Hematopoietic multipotent progenitor cell treated with erythropoietin and hydrocortisone succinate and interleukin-3 and kit ligand, for 4 days (in vitro differentiated cells): ENCODE measurements at places on chromosomes 7 and 10.
A peak's percentile ranks its signal among the peaks of the same experiment; 100 is the strongest.

GRCh38 chr10:34723750-34724149 lies 91.3 kb downstream of the PARD3 start:
- DNase-seq, result peak; percentile 49

GRCh38 chr7:81002421-81002820 lies 83.6 kb upstream of the SEMA3C start:
- DNase-seq, result no peak

DNA sequence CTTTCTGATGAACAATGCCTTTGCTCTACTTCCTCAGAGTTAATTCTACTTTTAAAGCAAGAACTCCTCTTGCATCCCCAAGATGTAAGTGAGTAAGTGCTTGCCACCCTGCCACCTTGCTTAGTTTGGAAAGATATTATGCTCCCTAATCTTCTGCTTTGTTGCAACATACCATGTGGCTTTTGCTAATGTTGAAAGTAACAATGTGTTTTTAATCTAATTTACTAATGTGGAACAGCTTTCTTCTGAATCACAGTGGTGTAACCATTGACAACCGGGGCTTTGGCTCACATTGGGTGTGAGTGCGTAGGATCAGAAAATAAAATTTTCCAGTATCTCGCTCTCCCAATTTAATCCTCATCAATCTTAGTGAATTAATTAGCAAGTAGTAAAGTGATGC lies 254.1 kb upstream of the PTER start:
- no peak for DNase-seq

DNA sequence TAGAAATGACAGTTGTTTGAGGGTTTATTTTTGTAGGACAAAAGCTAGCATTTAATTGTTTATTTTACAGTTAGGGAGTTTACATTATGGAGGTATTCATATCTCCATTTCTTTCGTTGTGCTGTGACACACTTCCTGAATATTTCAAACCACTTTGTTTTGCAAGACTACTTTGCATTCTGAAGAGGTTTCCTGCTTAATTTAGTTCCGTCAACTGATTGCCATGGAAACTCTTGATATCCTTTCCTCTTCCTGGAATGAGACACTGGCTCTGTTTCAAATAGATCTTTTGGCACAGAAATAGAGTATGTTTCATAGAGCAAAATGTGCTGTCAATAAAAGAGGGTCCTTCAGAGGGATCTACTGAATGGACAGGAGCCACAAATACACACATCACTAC lies 159.5 kb upstream of the AGR3 start:
- DNase-seq, result peak; percentile 85

DNA sequence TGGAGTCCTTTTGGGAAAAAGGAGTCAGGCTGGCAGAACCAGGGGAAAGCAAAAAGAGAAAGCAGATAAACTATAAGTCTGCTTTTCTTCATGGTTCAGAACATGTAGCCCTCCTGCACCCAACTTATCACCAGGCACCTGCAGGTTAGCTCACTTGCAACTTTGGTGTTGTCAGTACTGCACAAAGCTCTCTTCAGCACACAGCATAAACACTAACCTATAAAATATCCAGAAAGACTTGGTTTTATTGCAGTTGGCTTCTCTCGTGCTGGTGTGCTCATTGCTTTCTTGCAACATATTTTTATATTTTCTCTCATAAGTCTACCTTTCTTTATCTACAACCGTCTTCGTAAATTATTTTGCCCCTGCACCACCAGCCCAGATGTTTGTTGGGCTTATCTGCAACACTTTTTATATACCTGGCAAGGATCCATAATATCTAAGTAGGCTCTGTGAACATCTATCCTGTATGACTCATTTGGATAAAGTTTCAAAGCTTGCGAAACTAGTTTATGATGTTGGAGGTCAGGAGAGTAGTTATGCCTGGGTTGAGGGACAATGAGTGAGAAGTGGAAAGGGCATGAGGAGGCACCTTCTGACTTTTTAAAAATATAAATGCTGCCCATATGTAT lies 164.6 kb downstream of the ANKRD30A start:
- no peak for DNase-seq

- DNase-seq, result no peak
Measured at GRCh38 chr7:137371616-137372015, 28.1 kb upstream of the PTN start.

DNA sequence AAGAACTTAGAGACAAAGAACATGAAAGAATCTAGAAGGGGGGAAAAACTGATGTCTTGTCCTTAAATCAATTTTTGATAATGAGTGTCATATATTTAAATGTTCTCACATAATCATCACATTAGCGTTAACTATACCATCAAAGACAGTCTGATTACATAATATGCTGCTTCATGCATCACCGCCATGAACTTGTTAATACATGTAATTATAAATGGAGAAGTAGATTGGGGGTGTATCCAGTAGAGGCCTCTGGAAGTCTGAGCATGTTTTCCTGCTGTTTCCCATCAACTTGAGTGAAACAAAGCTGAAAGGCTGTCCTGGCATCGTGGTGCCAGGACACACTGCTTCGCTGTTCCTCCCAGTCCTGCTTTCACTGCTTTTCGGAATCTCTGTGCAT lies 48.2 kb downstream of the PRLHR start:
- no peak for DNase-seq

GRCh38 chr7:20793694-20794394 lies 7.2 kb upstream of the SP8 start:
- DNase-seq, result no peak

- DNase-seq, result no peak
Measured at GRCh38 chr10:36171556-36171952, 529.5 kb upstream of the FZD8 start.

DNA sequence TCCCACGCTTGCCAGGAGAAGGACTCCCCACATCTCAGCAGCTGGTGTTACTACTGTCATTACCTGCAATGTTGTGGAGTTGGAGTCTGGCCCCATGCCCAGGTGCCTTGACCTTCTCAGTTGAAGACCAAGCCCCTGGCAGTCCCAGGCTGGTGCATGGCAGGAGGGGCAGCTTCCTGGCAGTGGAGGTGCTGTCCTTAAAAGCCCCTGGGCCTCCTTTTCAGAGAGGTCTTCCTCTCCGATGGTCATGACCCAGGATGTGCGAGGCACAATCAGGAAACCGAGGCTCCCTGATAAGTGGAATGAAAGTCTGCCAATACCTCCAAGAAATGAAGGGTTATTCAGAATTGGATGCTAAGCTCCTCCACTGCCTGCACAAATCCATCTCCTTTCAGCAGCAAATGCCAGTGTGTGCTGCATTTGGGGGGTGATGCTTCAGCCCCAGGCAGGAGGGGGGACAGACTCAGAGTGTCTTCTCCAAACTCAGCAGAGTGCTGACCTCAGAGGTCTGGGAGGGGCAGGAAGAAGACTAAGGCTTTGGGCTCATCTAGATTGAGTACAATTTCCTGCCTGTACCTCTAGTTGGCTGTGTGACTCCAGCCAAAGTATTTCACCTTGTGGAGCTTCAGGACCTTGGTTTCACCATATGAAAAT lies 97.0 kb upstream of the DDC start:
- DNase-seq, result peak; percentile 58

DNA sequence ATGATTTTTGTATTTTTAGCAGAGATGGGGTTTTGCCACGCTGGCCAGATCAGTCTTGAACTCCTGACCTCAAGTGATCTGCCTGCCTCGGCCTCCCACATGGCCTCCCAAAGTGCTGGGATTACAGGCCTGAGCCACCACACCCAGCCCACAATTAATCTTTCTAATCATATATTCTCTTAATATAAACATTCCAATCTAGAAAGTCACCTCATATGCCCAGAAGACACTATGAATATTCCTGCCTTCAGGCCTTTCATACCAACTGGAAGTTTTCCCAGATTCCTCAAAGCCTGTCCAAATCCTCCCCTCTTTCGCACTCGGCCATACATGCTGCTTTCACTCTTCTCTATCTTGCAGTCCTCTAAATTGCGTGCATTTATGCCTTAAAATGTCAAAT lies 32.6 kb downstream of the PDZD8 start:
- no peak for DNase-seq

- no peak for DNase-seq
Measured at GRCh38 chr7:44043902-44044301, 600 bp upstream of the DBNL start.

GRCh38 chr7:37193087-37193774 lies 255.4 kb downstream of the ELMO1 start:
- no peak for DNase-seq

DNA sequence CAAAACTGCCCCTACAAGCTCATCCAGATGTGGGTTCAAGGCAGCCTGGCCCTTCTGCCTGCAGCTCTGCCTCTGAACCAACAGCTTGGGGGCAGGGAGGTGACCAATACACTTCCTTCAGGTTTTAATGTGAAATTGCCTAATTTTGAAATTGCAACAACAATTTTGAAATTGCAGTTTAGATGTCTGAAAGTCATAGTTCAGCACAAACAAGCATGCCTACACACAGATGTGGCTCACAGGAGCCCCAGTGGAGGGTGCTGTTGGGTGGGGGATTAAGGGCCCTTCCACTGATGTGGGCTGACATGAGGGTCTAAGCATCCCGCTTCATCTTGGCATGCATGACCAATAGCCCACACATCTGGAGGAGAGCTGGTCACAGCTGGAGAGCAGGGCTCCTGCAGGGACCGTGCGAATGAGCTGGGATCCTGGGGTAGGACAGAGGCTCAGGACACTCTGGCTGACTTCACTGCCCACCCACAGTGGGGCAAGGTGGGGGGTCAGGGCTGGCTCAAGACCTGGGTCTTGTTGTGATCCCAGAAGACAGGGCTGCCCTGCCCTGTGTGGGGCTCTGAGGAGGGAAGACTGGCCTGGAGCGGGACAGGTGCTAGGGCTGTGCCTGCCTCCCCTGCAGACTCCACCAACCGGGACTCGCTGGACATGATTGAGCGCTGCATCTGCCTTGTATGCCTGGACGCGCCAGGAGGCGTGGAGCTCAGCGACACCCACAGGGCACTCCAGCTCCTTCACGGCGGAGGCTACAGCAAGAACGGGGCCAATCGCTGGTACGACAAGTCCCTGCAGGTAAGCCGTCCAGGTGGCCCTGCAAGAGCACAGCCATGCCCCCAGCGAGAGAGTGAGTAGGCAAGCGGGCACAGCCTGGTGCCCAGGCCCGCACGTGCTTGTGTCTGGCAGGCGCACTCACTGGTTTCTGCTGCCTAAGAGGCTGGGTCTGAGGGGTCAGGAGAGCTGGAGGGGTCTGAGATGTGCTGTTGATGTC lies 32.3 kb downstream of the CHAT start:
- DNase-seq, result peak; percentile 9

- DNase-seq, result peak; percentile 56
Measured at GRCh38 chr10:79072994-79073645, 4.4 kb downstream of the ZMIZ1 start.

GRCh38 chr7:23955145-23955544 lies 245.1 kb downstream of the STK31 start:
- DNase-seq, result no peak

DNA sequence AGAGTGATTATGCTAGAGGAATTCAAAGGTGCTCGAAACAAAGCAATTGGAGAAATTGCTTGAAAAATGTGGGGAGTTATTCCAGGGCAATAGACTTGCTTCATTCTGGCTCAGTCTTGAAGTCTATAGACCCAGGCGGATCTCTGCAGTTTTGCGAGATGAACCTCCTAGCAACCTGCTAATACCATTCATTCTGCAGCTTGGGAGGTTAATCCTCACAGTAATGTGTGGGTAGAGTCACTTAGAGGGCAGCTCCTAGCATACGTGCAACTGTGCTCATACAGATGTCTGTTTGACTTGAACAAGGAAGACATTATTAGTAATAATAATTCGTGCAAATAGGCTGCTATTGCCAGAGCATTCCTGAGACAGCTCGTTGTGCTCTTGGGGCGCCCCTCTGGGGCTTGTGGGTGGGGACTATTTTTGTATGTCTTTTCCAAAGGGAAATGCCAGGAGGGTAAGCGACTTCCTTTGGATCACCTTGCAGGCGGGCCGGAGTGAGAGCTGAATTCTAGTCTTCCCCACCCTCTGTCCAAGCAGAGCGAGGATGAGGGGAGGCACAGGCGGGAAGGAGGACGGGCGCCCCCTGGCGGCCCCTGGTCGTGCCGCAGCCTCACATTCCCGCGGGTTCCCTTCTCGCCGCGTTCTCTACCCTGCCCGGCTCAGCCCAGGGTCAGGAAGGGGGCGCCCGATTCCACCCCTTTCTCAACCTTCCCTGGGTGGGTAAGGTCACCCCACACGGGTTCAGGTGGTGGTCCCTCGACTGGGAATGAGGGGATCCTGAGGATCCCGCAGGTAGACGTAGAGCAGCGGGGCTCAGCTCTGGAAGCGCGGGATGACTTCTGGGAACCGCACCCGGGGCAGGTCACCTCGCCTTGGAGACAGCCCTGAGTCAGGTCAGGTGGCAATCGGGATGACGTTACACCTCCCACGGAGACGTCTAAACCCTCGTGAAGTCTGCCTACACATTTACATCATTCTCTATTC lies 241.5 kb downstream of the PHTF2 start:
- peak; percentile 71 for DNase-seq

GRCh38 chr7:143015084-143015483 lies 11.8 kb downstream of the OR9A2 start:
- DNase-seq, result no peak

DNA sequence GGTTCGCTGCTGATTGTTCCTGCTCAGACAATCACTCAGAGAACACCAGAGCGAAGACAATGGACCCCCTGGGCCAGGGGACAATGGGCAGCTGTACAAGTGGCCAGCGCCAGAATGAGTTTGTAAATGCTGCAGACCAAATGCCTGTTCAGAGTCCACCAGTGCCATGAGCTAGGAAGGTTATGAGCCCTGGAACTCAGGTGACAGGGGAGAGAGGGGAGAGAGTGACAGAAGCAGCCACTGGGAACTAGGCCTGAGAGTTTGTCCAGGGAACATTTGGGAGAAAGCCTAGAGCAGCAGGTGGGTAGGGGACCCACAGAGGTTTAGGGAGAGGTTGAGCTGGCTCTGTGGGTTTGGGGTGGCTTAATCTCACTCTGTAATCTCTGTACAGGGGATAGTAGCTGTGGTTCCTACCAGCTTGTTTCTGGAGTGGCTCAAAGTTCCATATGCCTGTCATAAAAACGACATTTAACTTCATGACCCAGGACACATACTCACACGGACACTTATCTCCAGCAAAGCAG lies 60.4 kb downstream of the C10orf105 start:
- DNase-seq, result peak; percentile 76

DNA sequence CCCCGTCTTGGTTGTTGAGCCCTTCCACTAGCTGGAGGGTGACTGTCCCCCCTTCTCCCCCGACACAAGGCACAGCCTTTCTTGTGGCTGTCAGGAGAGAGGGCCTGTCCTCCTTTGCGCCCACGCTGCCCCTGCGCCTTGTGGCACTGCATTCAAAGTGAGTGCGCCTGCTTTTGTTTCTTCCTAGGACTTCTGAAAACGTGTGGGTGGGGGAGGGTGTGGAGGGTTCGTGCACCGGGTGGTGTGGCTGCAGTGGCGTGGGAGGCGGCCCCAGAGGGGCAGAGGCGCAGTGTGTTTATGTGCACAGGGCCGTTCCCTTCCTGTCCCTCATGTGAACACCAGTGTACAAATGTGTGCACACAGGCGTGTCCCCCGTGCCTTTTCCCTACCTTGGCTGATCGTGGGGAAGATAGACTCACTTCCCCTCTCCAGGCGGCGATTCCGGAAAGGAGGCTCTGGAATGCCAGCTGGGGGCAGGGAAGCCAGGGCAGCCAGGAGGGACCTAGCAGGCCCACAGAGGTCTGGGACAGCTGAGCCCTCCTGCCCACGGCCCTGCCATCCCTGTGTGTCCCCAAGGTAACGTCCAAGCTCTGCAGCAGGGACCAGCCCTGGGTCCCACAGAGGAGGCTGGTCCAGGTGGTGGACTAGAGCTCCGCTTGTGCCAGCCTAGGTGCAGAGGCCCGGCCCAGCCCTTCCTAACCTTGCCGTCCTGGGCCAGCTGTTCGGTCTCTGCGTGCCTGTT lies 88.8 kb downstream of the LHPP start:
- DNase-seq, result no peak
